ENCODE measurements at places on chromosomes 6 and 20. TPM values are rescaled to one million over a fixed set of nuclear protein-coding genes. Genes with fewer than 3 reads are reported as not detected.

The TRIM10 gene
- total RNA-seq = not detected

The SLC17A3 gene
- 0.28 TPM for total RNA-seq

The PI16 gene
- total RNA-seq = 0.86 TPM

DNA sequence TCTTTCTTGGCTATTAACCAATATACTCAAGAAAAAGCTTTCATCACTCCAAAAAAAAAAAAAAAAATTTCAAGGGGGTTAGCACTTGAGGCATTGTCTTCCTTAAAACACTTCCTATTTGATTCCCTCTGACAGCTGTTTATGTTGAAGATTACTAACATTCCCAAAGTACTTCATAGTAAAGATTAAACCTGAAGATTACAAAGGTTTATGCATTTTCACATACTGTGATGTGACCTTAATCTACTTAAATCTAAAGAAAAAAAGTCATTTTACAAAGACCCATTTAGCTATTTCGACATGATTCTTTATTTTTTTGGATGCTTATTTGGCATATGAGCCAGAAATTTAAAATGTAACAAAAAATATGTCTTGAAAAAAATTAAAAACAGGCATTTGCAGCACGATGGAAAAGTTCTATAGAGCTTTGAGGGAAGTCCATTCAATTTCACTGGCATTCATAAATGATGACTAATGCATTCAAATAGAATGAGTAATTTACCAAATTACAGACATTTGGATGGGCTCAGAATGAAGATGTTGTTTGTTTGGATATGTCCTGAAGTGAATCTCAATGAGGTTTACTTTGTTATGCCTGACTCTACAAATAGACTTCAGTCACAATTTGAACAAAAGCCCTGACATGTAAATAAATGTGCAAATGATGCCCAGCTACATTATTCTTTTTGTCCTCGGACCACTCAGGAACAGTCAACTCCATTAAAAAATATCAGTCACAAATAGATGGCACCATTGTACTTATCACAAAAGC, 674.6 kb upstream of the MARCKS start:
- DNase-seq = no peak

All from activated naive CD8-positive, alpha-beta T cell treated with anti-CD3 and anti-CD28 coated beads, Interleukin-2, amount 10 ng/mL, durations not matched to agents 7 days and 5 days (primary cell).